CD4-positive, alpha-beta T cell treated with Interleukin-17A for 1 hour (primary cell): ENCODE measurements at places on chromosomes 5 and 9.

DNA sequence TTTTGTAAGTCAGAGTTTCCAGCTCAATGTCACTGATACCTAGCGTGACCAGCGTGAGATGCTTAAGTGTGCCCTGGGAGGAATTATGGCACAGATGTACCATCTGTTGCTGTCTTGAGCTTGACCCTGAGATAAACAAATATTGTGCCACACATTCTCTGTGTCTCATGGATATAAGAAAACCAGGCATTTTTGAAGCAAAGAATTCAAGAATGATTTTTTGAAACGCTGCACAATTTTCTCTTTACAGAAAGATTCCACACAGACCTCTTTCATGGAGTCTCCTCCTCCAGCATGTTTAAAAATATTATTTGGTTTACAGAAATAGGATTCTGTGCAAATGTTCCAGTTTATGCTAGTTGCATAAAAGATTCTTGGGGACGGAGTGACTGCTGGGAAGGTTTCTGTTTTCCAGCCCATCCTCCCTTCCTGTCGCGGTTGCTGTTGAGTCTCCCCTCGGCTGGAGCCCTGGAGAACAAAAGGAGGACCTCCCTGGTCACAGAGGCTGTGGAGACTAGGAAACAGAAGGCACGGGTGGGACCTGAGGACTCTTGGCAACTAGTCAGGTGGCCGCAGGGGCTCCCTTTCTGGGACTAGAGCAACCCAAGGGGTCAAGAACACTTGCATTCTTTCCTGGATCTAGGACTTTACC is 120.8 kb downstream of the RASGRF2 start:
- no peak for DNase-seq

DNA sequence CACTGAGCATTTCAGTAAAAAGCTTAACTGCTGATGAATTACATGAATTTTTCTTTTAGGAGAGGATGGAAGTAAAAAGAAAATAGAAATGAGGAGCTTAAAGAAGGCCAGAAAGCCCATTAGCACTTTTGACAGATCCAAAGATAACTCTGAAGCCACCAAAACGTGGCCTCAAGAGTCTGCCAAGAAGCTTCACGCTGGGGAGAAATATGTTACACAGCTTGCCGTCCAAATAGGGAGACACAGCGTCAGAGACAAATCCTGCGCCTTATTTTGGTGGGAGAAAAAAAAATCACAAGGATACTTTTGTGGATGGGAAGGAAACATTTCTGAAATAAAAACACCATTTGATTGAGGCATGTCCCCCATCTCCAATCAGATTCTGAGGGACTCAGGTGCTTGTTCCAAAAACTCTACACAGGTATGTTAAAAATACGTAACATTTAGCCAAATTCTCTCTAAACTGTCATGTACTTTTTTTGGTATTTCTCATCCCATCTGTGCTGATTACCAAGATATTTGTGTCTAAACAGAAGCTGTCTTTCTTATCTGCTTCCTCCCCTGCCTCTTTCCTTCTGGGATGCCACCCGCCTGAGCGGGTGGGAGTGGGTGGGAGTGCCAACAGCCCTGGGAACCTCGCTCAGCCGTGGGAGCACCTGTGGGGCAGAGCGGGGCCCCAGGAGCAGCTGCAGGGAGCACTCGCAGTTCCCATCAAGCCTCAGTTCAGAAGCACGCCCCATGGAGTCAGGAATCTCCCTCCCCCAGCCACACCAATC is 275.5 kb downstream of the DENND1A start:
- DNase-seq, result no peak

GRCh38 chr5:8826508-8826907 is 719.4 kb downstream of the SEMA5A start:
- no peak for DNase-seq

- DNase-seq, result no peak
Observed at GRCh38 chr5:135986891-135987401, 32.2 kb upstream of the LECT2 start.

DNA sequence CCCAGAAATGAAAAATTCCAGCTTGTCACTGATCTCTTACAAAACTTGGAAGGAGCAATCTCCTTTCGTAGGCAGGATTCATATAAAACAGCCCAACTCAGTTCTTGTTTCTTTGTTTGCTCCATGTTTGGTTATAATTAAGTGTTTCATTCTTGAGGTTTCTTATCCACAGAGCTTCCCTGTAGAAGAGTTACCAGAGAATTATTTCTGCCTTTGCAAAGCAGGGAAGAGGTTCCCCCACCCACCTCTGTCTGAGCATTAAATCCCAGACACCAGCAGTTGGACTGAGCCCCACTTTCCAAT is 34.1 kb upstream of the RAI14 start:
- DNase-seq, result no peak

DNA sequence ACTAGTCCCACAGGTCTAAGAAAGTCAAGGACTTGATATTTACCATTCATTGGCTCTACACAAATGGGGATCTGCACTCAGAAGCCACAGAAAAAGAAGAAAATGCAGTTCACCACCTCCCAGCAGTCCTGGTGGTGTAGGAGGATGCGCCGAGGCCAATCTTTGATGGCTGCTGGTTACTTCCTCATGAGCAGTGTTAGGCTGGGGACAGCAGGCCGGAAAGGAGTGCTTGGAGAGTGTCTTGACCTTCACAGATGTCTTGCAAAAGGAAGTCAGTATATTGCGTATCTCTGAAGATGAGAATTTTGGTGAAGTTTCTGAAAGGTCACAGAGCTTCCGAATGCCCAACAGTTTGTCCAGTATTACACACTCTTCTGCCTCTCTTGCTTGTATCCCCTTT is 597.0 kb downstream of the EBF1 start:
- no peak for DNase-seq

GRCh38 chr5:154129921-154130320 is 60.6 kb upstream of the GALNT10 start:
- no peak for DNase-seq

GRCh38 chr9:104743376-104743985 is 4.0 kb upstream of the NIPSNAP3A start:
- DNase-seq, result peak; percentile 80

DNA sequence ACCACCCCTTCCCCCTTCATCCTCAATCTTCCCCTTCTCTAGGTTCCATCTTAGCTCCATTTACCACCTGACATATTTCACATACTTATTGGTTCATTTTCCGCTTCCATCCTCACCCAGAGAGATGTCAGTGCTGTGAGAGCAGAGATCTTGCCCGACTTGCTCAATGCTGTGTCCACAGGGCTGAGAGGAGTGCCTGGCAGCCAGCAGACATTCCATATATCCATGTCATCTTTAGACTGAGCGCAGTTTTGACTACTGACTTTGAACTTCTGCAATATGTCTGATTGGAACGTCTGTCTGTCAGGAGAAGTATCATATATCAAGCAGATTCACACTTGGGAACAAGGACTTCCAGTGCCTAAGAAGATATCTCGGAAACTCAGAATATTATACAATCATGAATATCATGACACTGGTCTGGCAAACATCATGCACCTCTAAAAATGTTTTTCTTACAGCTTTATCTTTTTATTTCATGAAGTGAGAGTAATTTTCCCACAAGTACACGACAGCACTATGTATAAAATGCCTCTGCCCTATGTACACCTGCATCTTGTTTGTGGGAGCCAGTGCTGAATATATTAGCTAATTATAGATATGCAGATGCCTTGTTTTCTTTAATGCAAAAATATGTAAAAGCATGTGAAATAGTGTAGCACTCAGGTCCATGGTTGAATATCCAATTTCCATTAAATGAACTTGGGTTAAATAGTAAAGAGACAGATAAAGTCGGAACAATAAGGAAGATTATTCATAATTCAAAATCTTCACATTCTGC is 454.0 kb upstream of the DAP start:
- no peak for DNase-seq

- no peak for DNase-seq
Observed at GRCh38 chr5:158120760-158121159, 261.8 kb upstream of the CLINT1 start.

- DNase-seq, result no peak
Observed at GRCh38 chr5:107812570-107813141, 141.9 kb upstream of the EFNA5 start.

GRCh38 chr5:103041071-103041676 is 78.8 kb downstream of the GIN1 start:
- peak; percentile 39 for DNase-seq

DNA sequence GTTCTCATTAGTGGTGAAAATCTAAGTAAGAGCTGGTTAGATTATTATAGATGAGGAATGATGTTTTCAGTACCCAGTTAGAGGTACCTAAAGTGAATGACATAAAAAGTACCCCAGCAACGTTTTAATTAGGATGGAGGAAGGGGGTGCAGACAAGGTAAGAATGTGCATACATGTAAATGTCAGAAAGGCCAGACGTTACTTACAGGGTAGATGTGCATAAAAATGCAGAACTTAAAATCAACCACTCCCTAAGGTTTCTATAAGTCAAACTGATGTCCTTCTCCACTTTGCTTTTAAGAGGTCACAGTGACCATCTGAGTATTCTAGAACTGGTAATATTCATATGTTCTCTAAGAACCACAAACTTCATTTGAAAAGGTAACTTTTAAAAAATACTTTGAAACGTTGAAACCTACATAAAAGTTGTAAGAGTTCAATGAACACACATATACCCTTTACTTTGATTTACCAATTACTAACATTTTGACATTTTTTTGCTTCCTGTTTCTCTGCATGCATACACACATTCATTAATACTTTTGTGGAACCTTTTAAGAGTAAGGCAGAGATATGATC is 18.8 kb downstream of the ACTL7A start:
- DNase-seq, result no peak

GRCh38 chr9:21015995-21016394 is 15.4 kb downstream of the HACD4 start:
- no peak for DNase-seq

- DNase-seq, result no peak
Observed at GRCh38 chr5:91867799-91868198, 484.7 kb upstream of the ARRDC3 start.

DNA sequence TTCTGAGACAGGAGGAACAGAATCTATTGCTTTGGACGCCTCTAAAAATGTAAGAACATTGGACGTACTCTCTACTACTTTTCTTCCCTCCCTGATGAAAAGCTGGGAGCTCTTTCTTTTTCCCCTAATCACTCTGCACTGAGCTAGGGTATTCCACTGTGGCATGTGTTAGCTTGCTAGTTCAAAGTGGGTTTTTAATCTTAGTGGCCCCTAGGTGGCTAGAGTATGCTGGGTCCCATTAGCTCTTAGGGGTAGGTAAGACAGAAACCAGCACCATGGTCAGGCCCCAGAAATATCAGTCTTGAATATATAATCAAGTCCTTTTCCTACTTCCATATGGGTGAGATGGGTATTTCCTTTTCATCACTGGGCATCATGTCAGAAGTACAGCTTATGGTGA is 945.2 kb upstream of the PTPRD start:
- no peak for DNase-seq

- no peak for DNase-seq
Observed at GRCh38 chr9:133657120-133657661, 21.0 kb downstream of the DBH start.

GRCh38 chr9:114785866-114786650 is 19.8 kb downstream of the TNFSF15 start:
- no peak for DNase-seq

- no peak for DNase-seq
Observed at GRCh38 chr5:56961746-56962145, 9.8 kb upstream of the MIER3 start.

GRCh38 chr5:148774313-148774712 is 52.1 kb upstream of the ADRB2 start:
- DNase-seq, result no peak

- no peak for DNase-seq
Observed at GRCh38 chr5:138468966-138469539, 3.8 kb downstream of the EGR1 start.
